CD4-positive, alpha-beta memory T cell (primary cell): ENCODE measurements at places on chromosomes 13 and 19.

- no peak for DNase-seq
Observed at GRCh38 chr13:79469608-79470007, 11.3 kb upstream of the NDFIP2 start.

GRCh38 chr19:9323557-9323918 is 441 bp upstream of the ZNF559 start:
- DNase-seq, result no peak

DNA sequence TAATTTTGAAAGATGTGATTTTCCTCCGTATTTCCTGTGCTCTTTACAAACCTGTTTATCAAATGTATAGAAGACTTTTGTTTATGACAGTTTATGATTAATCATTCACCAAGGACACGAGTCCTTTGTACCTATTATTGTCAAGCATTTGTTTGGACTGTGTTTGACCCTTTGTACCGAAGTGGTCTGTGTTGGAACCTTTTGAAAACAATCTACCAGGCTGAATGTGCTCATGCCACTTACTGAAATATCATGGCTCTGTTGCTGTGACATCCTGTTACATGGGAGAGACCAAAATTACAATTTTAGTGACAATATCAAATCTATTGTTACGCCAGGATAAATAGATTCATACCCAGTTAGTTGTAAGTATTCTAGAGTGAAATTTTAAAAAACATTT is 193.6 kb downstream of the IRS2 start:
- no peak for DNase-seq

DNA sequence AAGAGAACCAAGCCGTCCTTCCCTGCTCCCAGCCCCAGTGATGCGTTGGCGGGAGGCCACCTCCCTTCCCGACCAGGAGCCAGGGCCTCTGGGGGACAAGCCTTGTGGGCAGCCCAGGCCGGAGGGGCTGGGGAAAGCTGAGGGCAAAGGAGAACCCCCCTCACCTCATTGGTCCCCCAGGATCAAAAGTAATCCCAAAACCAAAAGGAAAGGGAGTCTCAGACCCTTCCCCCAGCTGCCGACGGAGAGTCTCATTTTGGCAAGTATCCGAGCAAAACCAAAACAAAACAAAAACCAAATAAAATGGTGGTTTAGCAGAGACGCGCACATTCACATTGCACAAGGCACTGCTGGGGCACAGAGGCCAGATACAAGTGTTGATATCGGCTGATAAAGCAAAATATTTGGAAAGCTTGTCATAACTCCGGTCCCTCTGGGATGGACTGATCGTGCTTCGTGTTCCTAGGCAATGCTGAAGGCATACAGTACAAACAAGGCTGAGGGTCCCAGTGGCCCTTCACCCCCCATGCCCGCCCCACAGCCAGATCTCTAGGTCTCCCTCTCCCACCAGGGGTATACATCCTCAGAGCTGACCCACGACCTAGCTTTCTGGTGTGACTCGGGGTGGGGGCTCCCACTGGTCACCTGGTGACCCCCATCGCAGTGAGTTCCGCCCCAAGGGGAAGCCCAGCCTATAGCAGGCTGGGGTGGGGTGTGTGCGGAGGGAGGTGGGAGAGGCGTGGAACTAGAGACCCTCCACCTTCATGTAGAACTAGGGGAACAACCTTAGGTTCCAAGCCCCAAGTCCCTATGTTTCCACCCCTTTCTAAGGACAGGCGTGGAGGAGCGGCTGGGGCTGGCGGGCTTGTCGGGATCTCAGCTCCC is 2.1 kb downstream of the CEBPA start:
- no peak for DNase-seq

GRCh38 chr19:6103217-6103644 is 7.1 kb downstream of the RFX2 start:
- DNase-seq, result no peak

- no peak for DNase-seq
Observed at GRCh38 chr13:27018882-27019281, 152.7 kb downstream of the USP12 start.

DNA sequence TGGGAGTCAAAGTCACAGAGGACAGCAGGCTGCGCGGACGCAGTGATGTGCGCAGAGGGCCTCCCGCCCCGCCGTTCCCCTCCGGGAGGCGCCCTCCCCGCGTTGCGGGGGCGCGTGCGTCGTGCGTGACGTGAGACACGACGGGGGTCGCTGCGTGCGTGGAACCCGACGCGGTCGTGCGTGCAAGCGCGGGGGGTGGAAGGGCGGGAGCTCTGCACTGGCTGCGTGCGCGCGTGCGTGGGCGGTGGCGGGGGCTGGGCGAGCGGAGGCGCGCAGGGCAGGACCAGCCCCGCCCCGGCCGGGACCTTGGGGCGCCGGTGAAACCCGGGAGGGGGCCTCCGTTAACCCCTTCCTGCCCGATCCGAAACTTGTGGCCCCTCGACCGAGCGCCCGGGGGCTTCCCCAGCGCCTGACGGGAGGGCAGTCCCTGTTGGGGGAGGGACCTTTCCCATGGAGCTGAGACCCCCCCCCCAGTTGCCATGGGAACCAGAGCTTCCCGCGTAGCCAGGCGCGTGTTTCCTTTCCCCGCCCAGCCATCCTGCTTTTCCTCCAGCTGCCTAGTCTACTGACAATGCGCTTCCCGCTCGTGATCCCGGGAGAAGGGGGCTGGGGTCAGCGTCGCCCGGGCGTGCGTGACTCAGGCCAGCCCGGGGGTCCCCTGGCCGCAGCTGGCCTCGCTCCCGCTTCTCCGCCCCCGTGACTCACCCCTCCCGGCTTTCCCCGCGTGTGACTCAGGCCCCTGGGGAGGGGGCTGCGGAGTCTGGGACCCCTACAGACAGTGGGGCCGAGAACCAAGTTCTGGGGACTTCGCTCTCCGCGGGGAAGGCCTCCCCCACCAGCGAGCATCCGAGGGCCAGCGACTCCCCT is 7.3 kb upstream of the HOOK2 start:
- no peak for DNase-seq

DNA sequence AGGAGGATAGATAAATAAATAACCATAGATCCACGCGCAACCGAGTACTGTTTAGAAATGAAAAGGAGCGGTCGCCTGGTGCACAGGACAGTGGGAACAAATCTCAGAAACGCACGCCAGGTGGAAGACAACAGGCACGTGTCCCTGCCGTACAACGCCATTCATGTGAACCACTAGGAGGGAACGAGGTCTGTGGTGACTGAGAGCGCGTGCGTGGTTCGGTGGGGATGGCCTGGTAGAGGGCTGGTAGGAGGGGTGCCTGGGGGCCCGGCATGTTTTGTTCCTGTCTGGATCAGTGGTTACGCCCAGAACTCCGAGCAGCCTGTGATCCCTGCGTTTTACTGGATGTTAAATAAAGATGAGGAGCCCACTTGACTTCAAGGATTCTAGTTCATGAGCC is 111.9 kb downstream of the KDM4B start:
- DNase-seq, result no peak

GRCh38 chr13:30615481-30615865 is 2.2 kb upstream of the USPL1 start:
- DNase-seq, result no peak

DNA sequence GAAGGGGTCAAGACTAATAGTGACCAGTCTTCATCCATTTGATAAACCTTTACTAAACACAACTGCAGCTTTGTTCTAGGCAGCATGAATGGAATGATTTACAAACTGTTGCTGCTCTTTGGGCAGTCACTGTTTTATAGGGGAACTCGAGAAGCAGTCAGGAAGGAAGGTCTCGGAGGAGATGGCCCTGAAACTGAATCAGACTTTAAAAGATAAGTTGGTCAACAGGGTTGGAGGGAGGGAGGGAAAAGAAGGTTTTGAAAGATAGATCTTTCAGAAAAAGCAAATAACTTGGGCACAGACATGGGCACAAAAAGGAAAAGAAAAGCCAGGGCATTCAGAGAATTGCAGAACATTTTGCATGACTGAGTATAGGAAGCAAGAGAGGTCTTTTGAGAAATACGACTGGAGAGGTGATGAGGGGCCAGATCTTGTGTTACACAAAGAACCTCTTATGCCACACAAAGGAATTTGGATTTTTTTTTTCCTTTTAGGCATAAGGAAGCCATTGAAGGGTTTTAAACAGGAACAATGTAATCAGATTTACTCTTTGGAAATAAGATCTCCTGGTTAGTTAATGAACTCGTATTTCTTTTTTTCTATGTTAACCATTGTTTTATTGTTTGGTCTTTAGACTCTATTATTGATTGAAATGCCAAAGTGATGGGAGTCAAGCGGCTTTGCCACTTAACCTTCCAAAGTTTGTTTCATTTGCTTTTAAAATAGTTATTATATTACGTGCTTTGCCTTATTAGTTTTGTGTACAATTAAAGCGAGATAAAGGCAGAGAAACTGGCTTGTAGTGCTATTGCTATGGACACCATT is 37.5 kb upstream of the SACS start:
- no peak for DNase-seq

DNA sequence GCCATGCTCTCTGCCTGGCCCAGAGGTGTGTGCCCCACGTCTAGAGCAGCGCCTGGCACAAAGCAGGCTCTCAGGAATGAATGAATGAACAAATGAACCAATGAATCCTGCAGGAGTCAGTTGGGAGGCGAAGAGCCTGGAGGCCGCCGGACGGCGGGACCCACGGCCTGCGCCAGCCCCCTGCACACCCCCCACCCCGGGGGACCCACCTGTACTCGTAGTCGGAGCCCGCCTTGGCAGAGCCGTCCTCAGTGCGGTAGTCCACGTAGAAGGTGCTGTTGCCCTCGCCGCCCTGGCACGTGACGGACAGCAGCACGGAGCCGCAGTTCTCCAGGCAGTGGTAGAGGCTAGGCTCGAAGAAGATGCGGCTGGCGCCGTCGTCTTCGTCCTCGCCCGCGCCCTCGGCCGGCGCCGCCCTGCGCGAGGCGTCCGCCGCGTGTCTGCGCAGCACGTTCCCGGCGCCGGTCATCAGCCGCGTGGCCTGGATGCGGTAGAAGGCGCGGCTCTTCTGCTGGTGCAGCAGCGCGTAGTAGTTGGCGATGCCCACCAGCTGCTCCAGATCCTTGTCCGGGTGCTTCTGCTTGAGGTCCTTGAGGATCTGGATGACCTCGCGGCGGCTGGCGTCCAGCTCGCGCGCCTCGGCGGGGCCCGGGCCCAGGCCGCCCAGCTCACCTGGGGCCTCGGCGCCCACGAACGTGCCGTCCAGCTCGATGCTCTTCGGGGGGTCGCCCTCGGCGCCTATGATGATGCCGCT is 14.8 kb downstream of the SLC8A2 start:
- DNase-seq, result no peak

DNA sequence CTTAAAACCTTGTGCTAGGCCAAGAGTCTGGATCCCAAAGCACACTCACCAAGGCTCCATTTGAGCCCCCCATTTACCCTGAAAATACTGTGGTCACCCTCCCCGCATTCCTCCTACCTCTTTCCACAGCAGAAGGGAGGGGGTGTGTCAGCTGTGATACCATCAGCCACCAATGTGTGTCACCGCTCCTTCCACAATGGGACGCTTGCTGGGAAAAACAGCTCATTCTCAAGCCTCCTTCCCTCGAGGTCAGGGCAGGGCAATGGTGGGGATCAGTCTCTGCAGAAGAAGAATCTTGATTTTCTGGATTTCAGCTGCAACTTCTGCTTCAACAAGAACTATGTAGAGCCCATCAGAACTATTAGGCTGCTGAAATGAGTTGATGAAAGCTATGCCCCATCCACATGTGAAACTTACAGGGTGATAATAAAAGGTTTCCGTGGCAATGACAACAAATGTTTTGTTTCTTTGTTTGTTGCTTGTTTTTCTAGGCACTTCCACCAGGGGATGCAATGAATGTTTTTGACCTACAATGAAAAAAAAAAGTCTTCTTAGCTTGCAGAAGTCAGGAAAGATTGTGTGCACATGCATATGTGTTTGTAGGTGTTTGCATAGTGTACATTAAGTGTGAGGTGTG is 26.4 kb upstream of the ZNF507 start:
- DNase-seq, result no peak

DNA sequence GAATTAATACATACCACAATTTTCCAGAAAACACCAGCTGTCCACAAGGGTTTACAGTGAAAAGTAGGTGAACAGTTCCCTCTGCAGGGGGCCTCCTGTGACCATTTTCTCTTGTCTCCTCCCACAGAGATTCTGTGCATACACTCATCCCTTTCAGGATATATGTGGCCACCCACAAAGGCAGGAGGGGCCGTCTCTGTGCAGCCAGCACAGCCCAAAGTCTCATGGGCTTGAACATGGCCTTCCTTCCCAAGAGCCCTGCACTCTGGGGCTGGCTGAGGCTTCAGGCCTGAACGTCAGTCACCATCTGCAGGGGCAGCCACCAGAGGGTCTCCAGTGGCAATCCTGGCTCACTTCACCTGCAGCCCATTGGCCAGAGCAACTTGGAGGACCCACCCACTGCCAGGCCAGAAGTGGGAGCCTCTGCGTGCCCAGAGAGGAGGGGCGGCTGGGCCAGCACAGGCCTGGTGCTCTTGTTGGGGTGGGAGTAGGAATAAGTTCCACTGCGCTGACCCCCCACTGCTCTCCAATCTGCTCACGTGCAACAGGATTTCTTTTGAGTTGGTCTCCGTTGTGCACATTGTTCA is 25.1 kb downstream of the TMEM161A start:
- no peak for DNase-seq

DNA sequence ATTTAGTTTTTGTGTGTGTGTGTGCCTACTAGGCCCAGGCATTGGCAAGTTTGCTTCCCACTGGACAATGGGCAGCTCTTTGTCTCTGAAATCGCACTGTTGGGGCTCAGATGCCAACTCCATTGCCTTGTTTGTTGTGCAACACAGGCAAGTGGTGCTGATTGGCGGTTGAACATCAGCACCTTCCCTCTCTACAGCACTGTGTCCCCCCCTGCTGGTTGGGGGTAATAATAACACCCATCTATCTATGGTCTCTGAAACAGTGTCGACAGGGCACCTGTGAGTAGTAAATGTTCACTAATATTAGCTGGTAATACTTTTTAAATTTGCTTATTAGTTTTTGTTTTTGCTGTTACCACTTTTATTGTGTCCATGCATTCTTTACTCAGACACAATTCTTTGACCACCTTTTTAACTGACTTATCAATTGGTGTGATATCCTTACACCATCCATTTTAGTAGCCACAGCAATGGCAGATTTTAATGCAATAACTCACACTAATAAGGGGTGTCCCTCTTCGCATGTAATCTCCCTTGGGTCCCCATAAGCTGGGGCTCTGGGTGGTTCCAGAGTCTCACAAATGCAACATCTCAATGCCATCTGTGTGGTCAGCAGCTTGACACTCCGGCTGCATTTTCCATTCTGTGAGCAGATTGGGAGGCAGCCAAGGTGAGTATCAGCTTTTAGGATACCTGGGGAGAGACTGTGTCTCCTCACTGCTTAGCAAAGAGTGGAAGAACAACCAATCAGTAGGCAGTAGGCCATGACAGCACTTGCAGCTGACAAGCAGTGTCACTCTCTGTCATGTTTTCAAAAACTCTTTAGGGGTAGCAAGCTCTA is 47.7 kb upstream of the UQCRFS1 start:
- DNase-seq, result no peak

- peak; percentile 80 for DNase-seq
Observed at GRCh38 chr13:45119469-45119990, 780 bp upstream of the GTF2F2 start.

DNA sequence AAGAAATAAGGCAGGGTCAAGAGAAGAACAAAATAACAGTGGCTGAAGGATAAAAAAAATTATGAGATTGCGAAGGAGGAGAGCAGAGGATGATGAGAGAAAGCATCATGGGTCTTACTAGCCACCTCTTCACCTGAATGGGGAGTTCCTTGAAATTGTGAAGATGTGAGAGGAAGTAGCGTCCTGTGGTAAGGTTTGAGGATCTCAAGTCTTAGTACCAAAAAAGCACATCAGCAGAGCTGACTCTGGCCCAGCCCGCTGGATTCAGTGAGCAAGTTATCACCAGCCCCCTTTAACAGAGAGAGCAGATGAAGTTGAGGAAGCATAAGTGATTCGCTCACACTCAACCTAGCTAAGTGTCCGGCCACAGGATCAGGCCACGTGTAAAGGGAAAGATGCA is 61.8 kb downstream of the RXFP2 start:
- DNase-seq, result no peak
